CD14-positive monocyte (primary cell): ENCODE measurements at places on chromosomes 1 and 21.

DNA sequence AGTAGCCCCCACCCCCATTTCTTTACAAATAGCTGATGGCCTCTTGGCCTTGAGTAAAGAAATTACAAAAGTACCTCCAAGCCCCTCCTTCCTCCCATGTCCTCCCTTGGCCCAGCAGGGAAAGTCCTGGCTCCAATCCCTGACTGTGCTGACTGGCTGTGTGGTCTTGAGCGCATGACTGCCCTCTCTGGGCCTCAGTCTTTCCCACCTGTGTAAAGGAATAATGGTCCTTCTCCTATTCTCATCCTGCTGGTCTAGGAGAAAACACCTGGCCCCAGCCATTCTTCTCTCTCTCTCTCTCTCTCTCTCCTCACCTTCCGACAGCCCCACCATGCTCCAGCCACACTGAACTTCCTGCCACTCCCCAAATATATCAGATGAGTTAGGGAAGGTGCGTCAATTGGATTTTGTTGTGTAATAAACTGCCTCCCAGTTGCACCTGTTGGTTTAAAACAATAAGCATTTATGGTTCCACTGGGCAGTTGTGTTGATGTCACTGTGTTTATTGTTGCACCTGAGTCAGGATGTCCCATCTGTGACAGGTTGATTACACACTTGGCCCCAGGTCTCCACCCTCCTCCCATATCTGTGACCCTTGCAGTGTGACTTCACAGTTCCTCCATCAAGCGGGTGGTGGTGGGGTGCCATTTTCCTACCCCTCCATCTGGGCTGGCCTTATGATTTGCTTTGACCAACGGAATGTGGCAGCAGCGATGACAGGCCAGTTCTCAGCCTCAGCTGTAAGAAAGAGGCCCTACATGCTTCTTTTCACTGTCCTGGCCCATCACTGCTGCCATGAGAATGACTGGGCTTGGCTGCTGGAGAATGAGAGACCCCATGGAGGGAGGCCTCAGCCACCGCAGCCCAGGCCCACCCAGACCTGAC is 22.3 kb upstream of the LRP8 start:
- DNase-seq, result no peak

- DNase-seq, result no peak
Measured at GRCh38 chr1:203089651-203090045, 3.8 kb upstream of the MYOG start.

DNA sequence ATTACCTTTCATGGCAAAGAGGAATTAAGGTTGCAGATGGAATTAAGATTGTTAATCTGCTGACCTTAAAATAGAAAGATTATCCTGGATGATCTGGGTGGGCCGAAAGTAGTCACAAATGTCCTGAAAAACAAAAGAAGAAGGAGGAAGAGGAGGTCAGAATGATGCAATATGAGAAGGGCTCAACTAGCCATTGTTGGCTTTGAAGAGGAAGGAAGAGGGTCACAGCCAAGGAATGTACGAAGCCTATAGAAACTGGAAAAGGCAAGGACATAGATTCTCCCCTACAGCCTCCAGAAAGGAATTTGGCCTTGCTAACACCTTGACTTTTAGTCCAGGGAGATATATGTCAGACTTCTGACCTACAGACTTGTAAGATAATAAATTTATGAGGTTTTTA is 39.4 kb upstream of the FMOD start:
- peak; percentile 60 for DNase-seq

GRCh38 chr1:182217071-182217470 is 155.6 kb upstream of the ZNF648 start:
- no peak for DNase-seq

- no peak for DNase-seq
Measured at GRCh38 chr1:6392809-6393399, 663 bp downstream of the ACOT7 start.

GRCh38 chr1:150271291-150271959 is 1.2 kb upstream of the C1orf54 start:
- peak; percentile 16 for DNase-seq

DNA sequence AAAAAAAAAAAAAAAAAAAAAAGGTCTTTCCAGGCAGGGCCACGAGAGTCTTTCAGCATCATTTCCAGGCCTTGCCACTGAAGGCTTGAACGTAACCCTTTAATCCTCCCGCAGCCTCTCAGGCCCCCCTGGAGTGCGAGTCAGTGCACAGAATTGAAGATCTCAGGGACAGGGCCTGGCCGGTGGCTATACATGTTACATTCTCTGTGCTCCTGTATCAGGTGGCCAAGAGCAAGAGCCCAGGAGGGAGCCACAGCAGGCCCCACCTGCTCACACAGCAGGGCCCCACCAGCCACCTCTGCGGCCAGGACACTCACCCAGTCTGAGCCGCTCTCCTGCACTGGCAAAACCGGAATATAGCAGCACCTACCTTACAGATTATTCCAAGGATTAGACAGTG is 34.1 kb upstream of the SLC25A33 start:
- DNase-seq, result no peak

DNA sequence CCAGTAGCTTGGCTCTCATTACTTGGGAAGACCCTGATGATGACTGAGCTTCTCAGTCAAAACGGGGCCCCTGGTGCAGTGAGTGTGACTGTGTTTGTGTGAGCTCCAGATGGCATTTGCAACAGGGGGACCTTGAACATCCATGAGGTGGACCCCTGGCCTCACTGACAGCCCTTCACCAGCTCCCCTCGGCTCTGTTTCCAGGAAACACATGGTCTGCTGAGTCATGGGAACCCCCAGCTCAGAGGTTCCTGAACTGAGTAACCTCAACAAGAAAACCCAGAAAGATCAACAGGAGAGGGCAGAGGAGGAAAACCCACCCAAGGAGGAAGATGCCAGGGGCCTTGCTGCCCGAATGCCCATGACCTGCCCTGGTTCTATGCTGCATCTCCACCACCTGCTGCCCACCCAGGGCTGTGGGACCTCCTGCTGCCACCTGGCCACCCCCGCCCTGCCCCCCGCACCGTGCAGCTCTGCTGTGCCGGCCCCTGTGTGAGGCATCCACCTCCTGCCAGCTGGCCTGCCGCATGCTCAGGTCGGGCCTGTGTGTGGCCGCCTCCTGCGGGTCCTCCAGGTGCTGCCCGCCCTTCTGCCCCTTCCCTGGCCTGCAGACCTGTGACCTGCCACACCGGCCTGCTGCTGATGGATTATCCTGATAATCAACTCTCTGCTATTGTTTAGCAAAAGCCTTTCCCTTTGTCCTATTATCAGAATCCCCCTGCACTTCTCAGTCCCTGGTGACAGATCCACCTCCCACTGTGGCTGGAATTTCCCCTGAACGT is 4.2 kb upstream of the KRTAP12-1 start:
- no peak for DNase-seq

GRCh38 chr1:49346767-49347349 is 570.2 kb upstream of the BEND5 start:
- DNase-seq, result no peak
